ENCODE measurements at places on chromosomes 2 and 18. TPM values are rescaled to one million over a fixed set of nuclear protein-coding genes. Genes with fewer than 3 reads are reported as not detected.

Gene CRYBA2
- not detected for total RNA-seq

Gene STPG4
- 0.74 TPM for total RNA-seq

Gene ONECUT2
- total RNA-seq: not detected

Gene GAREM2
- 4.1 TPM for total RNA-seq

Gene SLC4A3
- not detected for total RNA-seq

Gene MROH2A
- not detected for total RNA-seq

Gene TMEM237
- 20.9 TPM for total RNA-seq

Gene SOWAHC
- 0.17 TPM for total RNA-seq

Gene HOXD9
- not detected for total RNA-seq

Gene SPATS2L
- total RNA-seq: 46.3 TPM

Gene RAD51AP2
- total RNA-seq: not detected

Gene NCK2
- total RNA-seq: 70.0 TPM

Gene FHL2
- 0.80 TPM for total RNA-seq

Gene DSEL
- total RNA-seq: 0.47 TPM

Gene PROKR1
- not detected for total RNA-seq

Gene C2orf78
- not detected for total RNA-seq

Gene ANKRD23
- 16.5 TPM for total RNA-seq

Gene GATA6
- 0.14 TPM for total RNA-seq

Gene ANKRD53
- total RNA-seq: 0.33 TPM

Gene PPIG
- total RNA-seq: 62.4 TPM

Gene C2orf74
- 7.6 TPM for total RNA-seq

Gene SCN3A
- total RNA-seq: not detected

Gene ASB18
- total RNA-seq: not detected

Gene THSD7B
- not detected for total RNA-seq

Gene DAW1
- not detected for total RNA-seq

Gene APCDD1
- not detected for total RNA-seq

Gene CPLX4
- total RNA-seq: not detected

Gene SRD5A2
- total RNA-seq: not detected

Gene FEZ2
- total RNA-seq: 19.4 TPM

Gene MYCN
- total RNA-seq: not detected

All from activated naive CD8-positive, alpha-beta T cell treated with anti-CD3 and anti-CD28 coated beads, Interleukin-2, amount 10 ng/mL, durations not matched to agents 7 days and 5 days (primary cell).